ENCODE measurements at places on chromosomes 13 and 19.

GRCh38 chr13:114107686-114108081 is 24.7 kb downstream of the RASA3 start:
- DNase-seq: peak; percentile 69

DNA sequence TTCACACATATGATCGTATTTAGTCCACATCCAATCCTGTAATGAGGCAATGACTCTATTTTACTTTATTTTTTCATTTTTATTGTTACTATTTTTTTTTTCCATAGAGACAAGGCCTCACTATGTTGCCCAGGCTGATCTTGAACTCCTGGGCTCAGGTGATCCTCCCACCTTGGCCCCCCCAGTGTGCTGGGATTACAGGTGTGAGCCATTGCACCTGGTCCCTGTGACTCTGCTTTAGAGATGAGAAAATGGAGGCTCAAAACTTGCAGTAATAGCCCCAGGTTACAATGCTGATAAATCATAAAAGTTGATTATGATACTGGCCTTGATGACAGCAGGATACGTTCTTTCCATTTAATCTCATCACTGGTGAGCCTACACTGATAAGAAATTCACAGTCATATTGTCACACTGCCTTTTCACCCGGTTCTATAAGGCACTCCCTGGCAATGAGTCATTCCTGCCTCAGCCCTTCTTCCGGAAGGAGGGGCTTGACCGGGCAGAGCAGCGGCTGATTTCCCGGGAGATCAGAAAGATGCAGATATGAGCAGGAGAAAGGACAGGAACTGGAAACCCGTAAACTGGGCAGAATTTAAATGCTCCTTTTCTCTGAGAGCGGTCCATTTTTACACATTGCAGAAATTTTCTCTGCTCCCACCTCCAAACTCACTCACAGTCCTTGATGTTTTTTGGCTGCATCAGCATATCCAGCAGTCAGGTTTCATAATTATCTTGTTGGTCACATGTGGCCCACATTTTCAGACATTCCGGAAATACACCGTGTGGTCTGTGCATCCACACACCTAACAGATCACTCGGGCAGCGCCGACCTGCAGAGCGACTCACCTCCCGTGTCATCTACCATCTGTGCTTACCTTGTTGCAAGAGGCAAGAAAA is 616.4 kb downstream of the EFNB2 start:
- DNase-seq: peak; percentile 45

GRCh38 chr13:25080773-25081172 is 15.2 kb upstream of the PABPC3 start:
- DNase-seq: no peak

- DNase-seq: no peak
Observed at GRCh38 chr13:36332986-36333385, 13.2 kb downstream of the SPART start.

- DNase-seq: no peak
Observed at GRCh38 chr19:48095612-48096175, 14.9 kb downstream of the PLA2G4C start.

GRCh38 chr13:51804295-51805172 is 571 bp upstream of the DHRS12 start:
- DNase-seq: no peak

- peak; percentile 96 for DNase-seq
Observed at GRCh38 chr19:6273701-6274601, 5.8 kb downstream of the MLLT1 start.

DNA sequence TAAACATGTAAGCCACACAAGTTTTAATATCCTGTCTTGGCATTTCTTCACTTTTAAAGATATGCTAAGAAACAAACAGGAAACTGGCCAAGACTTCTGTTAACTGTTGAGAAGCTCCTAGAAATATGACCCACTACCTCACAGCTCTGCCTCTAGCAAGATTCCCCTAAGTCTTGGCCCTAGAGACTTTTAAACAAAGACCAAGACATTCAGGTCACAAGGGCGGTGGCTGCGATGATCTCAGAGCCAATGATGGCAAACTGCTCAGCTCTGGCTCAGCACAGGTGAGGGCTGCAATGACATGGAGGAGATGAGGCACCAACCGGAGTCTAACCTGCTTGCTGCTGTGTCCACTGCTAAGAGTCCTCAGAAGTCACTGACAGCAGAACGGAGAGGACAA is 114.8 kb downstream of the SUCLA2 start:
- DNase-seq: no peak

DNA sequence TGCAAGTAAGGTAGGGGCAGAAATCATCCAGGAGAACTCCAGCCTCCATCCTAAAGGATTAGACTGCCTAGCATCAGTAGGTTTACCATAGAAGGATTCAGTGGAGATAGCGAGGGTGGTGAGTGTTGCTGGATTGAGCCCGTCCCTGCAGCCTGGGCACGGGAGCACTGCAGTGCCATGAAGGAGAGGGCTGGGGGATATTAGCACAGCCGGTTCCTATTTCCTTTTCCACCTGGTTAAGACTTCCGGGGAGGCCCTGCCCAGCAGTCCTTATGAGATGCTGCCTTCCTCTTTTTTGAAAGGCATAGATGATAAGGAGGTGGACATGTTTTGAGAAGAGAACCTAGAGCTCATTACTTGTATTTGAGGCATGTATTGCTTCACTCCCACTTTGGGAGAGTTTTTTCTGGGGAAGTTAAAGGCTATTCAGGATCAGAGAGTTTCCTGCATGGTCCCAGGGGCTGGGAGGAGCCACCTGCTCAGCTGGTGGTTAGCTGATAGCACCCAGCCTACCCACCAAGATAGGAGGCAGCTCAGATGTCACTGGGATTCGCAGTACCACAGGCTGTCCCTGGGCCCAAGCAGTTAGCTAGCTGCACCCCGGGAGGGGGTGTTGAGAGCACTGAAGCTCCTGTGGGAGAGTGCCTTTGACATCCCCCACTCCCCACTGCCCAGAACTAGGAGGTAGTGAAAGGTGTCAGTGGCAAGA is 17.2 kb downstream of the ACTN4 start:
- no peak for DNase-seq

DNA sequence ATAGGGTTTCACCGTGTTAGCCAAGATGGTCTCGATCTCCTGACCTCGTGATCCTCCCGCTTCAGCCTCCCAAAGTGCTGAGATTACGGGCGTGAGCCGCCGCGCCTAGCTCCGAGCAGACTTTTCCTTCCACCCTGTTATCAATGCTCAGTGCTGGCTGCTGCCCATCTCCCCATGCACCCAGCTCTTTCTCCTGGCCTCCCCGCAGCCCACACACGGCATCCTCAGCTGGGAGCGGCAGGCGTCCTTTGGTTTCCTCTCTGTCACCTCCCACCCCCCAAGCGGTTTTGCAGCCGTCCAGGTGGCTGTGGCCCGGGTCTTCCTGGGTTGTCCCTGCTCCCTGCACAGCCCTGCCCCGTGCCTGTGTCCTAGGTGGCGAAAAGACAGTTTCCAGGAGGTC is 12.1 kb downstream of the PRR22 start:
- DNase-seq: no peak

DNA sequence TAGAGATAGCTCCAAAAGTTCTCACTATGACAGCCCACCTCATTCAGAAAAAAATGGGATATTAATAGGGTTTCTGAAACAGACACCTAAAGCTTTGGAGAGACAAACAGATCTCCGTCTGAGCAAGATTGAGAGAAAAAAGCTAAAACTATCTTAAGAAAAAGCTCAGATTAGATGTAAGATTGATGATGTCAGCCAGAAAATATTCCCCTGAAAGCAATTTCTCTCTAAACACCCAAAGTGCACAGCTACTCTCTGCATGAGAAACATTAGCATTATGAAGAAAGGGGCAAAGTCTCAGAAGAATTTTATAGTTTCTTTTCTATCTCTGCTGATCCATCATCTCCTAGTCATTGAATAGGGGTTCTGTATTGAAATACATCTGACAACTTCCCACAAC is 148.9 kb downstream of the ZNF737 start:
- DNase-seq: no peak

- no peak for DNase-seq
Observed at GRCh38 chr19:51439021-51439465, 19.2 kb downstream of the SIGLEC8 start.

DNA sequence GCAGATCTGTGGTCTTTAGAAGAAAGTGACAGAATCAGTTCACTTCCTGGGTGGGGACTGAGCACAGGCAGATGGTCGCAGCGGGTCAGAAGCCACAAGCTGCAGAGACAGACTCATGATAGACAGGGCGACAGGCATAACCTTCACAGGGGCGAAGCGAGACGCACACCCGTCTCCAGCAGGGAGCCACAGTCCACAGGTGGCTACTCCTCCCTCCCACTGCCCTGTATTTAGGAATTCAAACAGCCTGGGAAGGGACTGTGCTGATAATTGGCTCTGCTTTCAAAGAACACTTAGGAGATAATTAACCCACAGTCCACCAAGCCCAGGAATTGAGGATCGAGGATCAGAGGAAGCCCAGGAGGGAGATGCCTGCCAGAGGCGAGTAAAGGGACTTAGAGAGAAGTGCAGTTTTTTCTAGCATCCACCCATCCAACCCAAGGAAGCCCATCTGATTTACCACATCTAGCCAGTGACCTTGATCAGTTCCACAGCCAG is 23.2 kb downstream of the RFX2 start:
- no peak for DNase-seq

DNA sequence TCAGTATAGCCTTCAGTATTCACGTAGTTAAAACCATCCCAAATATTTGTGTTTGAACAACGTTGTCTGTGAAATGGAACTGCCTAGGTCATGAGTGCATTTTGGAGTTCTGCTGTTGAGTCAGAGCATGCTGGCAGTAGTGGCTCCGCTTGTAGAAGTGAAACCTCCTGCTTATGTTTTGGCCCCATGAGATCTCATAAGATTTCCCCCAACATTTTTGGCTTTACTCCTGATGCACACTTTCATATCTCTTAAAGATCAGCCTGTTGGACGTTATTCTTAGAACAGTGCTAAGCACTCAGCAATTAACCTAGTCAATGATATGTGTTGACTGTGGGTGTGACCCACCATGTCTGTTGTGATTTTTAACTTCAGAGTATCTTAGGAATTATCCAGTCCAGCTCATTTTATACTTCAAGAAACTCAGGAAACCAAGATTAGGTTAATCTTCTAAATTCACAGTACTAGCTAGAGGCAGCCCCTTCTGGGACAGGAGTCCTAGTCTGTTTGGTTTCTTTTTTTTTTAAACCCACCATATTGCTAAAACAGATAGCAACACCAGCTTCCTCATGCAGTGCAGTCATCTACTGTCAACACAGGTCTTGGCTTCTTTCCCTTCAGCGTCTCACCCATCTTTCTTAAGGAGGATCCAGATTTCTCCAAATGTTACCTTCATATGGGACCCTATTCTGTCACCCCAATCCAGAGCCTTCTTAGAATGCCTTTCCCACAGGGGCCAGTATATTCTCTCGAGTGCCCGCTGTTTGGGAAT is 26.2 kb downstream of the RAP2A start:
- DNase-seq: peak; percentile 49

- peak; percentile 94 for DNase-seq
Observed at GRCh38 chr19:44954649-44955504, at the start of gene CLPTM1. CLPTM1 (plus strand) TSS chr19:44955380; CDS start chr19:44955396, 16 bp downstream.
